Stimulated activated CD8-positive, alpha-beta memory T cell treated with anti-CD3 and anti-CD28 coated beads, Interleukin-2, amount 100 ng/mL, for 48 hours (primary cell): ENCODE measurements at places on chromosomes 3 and 15.

DNA sequence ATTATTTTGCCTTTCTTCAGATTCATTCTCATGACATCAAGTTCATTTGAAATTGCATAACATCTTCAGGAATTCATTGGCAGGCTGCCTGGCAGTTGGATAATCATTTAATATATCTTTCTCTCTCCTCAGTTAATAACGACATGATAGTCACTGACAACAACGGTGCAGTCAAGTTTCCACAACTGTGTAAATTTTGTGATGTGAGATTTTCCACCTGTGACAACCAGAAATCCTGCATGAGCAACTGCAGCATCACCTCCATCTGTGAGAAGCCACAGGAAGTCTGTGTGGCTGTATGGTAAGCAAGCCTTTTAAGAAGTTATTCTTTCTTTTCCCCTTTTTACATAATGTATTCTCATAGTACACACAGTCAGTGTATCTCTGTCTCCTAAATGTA, 38.2 kb downstream of the TGFBR2 start:
- no peak for DNase-seq

- no peak for DNase-seq
Measured at GRCh38 chr3:21425715-21426114, 325.3 kb downstream of the ZNF385D start.

DNA sequence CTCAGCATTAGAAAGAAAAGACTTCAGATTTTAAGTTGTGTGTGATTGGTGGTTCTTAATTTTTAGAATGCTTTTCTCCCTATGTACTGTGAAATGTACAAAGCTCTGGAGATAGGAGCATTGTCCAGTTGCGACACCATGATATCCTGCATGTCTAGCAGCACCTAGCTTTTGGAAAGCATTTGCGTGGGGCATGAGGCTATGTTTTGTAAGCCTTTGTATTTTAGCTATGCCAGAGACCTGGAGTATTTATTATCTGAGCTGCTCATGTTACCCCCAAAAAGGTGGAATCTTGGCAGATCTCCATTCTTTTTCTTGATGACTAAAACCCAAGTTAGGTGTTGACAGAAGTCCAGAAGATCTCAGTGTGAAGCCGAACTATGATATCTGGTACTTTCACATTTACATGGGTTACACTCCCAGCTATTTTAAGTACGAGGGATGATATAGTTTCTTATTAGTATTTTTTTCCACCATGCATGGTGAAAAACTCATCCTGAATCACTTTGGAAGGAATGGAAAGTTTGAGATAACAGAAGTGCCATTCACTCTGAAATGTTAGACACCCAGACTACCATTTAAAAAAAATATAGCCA, 126.7 kb upstream of the SAMMSON start:
- DNase-seq = no peak

- DNase-seq = no peak
Measured at GRCh38 chr3:137097386-137097785, 139.6 kb downstream of the IL20RB start.

GRCh38 chr15:88652456-88653199, 13.8 kb downstream of the ISG20 start:
- DNase-seq = no peak

- DNase-seq = no peak
Measured at GRCh38 chr3:13768453-13768852, 111.4 kb downstream of the WNT7A start.

- DNase-seq = no peak
Measured at GRCh38 chr3:39491733-39492350, 24.4 kb downstream of the MOBP start.
